ENCODE measurements at places on chromosomes 1 and 21. TPM values are rescaled to one million over a fixed set of nuclear protein-coding genes. Genes with fewer than 3 reads are reported as not detected.

Gene HAO2
- polyA plus RNA-seq: not detected

GRCh38 chr1:245888809-245889208 is 618.3 kb downstream of the SMYD3 start:
- no peak for DNase-seq

DNA sequence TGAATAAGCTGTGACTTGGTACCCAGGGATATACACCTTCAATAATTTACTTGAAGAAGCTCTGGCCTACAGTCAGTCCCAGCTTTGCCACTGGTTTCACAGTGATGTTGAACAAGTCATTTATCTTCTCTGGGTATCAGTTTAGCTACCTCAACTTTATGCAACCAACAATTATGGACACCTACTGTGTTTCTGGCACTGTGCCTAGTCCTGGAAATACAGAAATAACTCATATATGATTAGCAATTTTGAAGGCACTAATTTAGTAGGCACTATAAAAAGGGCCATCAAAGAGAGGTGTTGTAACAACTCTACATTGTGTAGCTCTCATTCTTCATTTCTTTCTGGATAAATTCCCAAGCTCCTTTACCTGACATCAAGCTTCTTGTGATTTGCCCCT is 88.6 kb upstream of the SPATA6 start:
- no peak for DNase-seq

DNA sequence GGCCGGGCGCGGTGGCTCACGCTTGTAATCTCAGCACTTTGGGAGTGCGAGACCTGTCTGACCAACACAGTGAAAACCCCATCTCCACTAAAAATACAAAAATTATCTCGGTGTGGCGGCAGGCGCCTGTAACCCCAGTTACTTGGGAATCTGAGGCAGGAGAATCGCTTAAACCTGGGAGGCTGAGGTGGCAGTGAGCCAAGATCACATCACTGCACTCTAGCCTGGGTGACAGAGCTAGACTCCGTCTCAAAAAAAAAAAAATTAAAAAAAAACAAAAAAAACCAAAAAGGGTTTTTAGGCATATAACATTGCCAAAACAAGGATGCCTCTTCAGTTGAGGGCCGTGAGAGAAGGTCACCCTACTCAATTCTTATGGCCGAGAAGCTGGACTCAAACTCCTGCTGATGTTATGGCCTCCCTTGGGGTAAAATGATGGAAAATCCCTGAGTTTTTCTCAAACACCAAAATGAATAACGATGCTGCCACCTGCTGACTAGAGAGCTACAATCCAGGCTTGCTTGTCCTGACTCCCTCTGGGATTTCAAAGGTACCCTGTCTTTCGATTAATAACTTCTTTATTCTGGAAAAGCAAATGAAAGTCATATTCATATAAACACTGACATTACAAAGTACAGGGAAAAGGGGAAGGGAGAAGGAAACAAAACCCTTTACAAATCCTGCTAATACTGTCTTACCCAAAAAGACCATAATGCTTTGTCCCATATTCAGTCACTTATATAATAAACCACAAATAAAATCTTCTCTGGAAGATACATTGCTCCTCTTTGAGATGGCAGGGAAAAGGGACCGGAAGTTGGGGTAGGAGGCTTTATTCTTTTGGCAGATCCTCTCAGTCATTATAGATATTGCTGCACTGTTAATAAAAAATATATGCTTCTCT is 10.7 kb downstream of the RAB42 start:
- peak; percentile 80 for DNase-seq

- no peak for DNase-seq
These were observed 166.1 kb upstream of the HMGB4 start for GRCh38 chr1:33697816-33698215.

DNA sequence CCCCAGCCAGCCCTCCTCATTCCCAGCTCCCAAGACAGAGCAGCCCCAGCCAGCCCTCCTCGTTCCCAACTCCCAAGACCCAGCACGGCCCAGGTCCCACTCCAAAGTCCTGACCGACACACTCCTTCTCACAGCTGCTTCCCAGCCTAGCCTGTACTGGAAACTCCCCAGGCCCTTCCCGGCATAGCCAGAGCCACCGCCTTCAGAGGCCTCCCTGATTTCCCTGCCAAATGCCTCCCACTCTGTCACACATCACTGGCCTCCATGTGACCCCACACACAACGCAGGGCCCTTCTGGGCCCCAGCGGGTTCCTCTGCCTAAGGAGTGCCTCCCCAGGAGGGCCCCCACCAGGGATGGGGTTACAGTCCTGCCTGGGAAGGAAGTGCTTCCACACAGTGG is 2.8 kb downstream of the UBE2J2 start:
- no peak for DNase-seq

DNA sequence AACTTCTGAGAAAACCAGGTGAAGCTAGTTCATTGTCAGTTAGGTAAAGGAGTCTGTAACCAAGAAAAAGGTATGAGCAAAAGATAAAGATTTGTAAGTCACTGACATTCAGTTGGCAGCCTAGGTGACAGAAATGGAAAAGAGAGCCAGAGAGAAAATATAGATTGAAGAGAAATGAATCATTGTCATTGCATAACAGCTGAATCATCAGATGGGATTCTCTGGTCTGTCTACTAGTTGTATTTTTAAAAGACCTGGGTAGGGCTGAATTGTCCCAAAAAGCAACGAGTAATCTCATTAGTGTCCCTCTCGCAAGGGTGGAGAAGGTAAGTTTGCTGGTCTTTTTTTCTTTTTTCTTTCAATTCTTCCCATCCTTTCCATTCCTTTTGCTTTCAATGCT is 36.6 kb downstream of the PTGS2 start:
- DNase-seq: no peak

GRCh38 chr1:238658763-238659162 is 727.6 kb upstream of the CHRM3 start:
- no peak for DNase-seq

DNA sequence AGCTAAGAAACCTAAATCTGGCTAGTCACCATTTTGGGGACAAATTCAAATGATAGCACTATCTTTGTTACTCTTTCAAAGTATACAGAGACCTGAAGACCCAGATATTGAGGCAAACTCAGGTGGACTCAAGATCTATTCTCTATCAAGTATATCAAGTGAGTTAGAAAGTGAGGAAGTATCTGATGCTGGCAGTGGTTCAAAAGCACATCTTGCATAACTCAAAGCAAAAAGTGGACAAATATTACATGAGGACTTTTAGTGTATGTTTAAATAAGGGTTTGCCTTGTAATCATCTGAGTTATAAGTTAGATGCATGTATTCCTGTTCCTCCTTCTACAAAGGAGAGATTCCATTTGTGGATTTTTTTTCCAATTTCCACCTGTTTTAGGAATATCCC is 338.4 kb downstream of the DISC1 start:
- DNase-seq: no peak
